Endothelial cell of coronary artery (primary cell): ENCODE measurements at places on chromosomes 5 and 9. TPM values are rescaled to one million over a fixed set of nuclear protein-coding genes. Genes with fewer than 3 reads are reported as not detected.

Gene ADRA1B
- 0.72 and 0.94 TPM in 2 replicates for total RNA-seq

Gene OR1Q1
- not detected in 2 replicates for total RNA-seq

Gene ACOT12
- total RNA-seq = not detected in 2 replicates

Gene SPINK13
- total RNA-seq = not detected in 2 replicates

Gene CAMK2A
- not detected in 2 replicates for total RNA-seq

Gene SHC3
- total RNA-seq = 7.6 and 9.4 TPM in 2 replicates

Gene CBY3
- total RNA-seq = 0.09 and 0.18 TPM in 2 replicates

Gene PCDHA3
- 0.28 and 0.36 TPM in 2 replicates for total RNA-seq

Gene RGS7BP
- 2.5 and 3.1 TPM in 2 replicates for total RNA-seq

Gene LRRC19
- not detected in 2 replicates for total RNA-seq

Gene CFAP90
- not detected in 2 replicates for total RNA-seq
